Neural crest cell (in vitro differentiated cells): ENCODE measurements at places on chromosomes 1 and 21. TPM values are rescaled to one million over a fixed set of nuclear protein-coding genes. Genes with fewer than 3 reads are reported as not detected.

Gene AJAP1
- 1.2 and 1.4 TPM in 2 replicates for total RNA-seq

Gene SDHC
- 193 and 200 TPM in 2 replicates for total RNA-seq

GRCh38 chr21:39445321-39446269 is at the start of gene LCA5L:
TSS of gene LCA5L (minus strand) at chr21:39445778. CDS start at chr21:39428493, 17,285 bp downstream.
- DNase-seq, result peak; percentile 91

Gene SHISA4
- 10.8 and 11.7 TPM in 2 replicates for total RNA-seq

DNA sequence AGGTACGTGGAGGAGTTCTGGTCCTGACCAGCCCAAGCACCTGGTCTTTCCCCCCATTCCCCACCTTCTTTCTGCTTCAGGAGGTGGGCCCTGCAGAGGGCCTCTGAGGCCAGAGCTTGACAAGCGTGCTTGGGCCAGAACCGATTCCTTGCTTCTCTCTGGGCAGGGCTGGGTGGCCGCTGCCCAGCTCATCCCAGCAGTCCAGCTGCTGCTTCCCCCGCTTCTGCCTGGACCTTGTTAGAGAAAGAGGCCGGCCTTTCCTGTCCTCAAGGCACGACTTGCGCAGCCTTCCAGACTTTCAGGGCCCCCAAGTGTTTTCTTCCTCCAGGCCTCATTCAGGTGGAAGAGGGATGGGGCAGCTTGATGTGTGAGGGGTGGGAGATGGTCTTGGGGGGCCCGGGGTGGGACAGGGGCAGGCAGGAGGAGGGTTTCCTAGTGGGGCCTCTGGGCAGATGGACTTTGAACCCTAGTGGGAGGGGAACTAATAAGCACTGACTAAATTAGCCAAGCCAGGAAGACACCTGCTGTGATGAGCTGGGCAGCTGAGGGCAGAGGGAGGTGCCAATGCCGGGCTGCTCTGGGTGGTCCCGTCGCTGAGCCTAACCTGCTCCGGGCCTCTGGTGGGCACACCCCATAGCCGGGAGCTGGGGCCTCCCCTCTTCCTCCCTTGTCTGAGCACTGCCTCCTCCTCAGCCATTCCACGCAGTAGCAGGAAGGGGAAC is 36.5 kb downstream of the ARHGEF10L start:
- no peak for DNase-seq

Gene RGS7
- 0.39 and 0.65 TPM in 2 replicates for total RNA-seq
